ENCODE measurements at places on chromosomes 7 and 10.

GRCh38 chr7:70033226-70033625 is 435.0 kb downstream of the AUTS2 start:
- no peak for DNase-seq

DNA sequence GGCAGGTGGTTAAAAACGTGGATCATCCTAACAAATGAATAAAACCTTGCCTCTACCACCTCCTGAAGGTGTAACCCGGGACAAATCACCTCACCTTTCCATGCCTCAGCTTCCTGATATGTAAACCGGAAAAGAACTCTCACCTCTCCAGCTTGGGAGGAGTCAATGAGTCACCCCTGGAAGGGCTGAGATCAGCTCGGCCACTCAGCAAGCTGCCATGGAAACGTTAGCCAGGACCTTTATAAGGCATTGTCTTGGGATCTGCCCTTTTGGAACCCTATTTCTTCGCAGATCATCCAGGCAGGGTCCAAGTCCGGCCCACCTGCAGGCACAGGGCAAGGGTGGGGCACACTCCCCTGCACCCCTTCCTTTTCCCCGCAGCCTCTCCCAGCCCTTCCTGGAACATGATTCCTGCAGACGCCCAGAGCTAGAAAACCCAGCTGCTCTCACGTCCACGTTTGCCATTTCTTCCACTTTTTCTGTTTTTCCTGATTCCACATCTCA is 81.6 kb upstream of the PFKP start:
- no peak for DNase-seq

DNA sequence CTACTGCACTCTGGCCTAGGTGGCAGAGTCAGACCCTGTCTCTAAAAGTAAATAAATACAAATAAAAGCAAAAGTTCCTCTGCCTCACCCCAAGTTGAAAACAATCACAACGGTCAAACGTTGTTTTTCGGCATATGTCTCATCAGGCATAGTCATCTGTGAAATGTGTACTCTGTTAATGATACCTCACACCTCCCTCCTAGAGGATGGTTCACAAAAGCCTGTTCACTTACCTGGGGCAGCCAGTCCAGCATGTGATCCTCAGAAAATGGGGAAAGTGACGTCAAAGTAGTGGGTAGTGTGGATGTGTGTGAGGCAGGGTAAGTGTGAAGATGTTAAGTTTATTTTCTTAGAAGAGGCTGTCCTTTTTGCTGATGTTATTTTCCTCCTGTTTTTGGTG is 254.0 kb upstream of the LRGUK start:
- no peak for DNase-seq

DNA sequence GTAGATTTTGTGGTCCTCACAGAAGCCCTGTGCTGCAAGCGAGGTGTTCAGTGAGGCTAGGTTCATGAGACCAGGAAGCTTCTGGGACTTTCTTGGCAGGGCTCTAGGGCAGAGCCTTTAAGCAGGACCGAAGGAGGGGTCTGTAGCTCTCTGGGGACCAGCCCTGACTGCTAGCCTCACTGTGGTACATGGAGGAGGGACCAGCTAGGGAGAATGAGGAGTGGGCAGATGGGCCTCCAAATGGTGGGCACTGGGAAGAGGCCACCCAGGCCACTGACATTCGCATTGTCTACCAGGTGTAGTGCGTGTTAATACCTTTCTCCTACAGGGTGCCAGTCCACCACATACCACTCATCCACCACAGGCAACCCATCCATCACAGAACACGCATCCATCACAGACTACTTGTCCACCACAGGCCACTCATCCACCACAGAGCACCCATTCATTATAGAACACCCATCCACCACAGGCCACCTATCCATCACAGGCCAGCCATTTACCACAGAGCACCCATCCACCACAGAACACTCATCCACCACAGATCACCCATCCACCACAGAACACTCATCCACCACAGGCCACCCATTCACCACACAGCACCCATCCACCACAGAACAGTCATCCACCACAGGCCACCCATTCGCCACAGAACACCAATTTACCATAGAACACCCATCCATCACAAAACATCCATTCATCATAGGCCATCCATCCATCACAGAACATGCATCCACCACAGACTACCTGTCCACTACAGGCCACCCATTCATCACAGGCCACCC is 31.6 kb upstream of the ZNF488 start:
- no peak for DNase-seq
